ENCODE measurements at places on chromosomes 12 and 14. TPM values are rescaled to one million over a fixed set of nuclear protein-coding genes. Genes with fewer than 3 reads are reported as not detected.

The LRP1-AS gene
- total RNA-seq, result not detected

The OR11H12 gene
- total RNA-seq, result not detected

The NEDD1 gene
- 19.2 TPM for total RNA-seq

DNA sequence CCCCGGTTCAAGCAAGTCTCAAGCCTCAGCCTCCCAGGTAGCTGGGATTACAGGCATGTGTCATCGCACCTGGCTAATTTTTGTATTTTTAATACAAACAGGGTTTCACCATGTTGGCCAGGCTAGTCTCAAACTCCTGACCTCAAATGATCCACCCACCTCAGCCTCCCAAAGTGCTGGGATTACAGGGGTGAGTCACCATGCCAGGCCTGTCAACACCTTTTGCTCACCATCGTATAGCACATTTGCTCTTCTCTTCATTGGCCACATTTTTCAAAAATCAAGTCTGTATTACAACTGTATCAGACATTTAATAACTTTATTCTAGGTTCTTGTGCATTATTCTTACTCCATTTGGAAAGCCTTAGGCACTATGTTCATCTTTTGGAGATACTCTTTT lies 50.3 kb downstream of the BCAT1 start:
- no peak overlapping the region for H3K27ac ChIP-seq
- no peak overlapping the region for H3K4me3 ChIP-seq
- DNase-seq, result no peak

DNA sequence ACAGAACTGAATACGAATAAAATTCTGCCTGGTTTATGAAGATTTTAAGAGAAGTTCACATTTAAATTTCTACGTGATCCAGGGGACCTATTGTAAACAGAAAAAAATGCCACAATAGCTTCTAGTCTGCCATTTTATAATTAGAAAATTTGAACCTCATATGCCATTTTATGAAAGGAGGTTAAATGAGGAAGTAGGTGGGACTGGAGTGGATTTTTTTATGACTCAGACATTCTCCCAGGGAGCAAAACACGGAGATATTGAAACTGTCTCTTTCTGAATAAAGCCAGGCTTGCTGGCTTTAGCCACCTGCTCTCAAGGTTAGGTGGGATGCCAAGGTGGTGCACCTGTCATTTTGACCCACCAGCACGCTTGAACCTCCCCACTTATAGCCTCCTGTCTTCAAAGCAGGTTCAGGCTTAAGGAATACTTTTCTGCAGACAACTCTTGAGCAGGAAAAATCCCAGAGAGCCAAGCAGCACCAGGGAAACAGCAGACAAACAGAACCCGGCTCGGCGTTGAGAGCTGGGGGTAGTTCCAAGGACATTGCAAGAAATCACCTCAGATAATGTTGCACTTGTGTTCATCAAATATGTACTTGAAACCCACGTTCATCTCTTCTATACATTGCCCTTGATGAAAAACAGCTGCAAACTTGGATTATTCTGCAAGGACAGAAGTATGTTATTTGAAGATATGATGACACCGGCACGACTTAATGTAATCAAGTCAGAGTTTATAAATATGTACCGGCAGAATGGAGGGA lies 203.7 kb downstream of the PPM1H start:
- no peak overlapping the region for H3K27ac ChIP-seq
- no peaks in the 10 kb centered on the region for H3K36me3 ChIP-seq
- no peaks in the 10 kb centered on the region for H3K27me3 ChIP-seq
- no peak overlapping the region for H3K4me3 ChIP-seq

DNA sequence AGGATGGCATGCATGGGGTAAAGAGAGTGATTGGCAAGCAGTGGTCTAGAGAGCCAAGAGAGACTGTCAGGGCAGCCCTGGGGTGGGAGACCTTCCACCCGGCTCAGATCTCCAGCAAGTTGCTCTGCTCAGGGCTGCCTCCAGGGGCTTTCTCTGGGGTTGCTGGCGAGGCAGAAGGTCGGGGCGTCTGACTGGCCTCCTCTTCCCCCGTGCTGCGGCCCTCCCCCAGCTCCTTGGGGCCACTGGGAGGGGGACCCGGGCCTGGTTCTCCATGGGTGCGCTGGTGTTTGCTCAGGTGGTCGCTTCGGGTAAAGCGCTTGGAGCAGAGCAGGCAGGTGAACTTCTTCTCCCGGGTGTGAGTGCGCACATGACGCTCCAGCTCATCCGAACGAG lies 6.6 kb upstream of the AAAS start:
- no peak overlapping the region for H3K27ac ChIP-seq
- no peak overlapping the region for H3K4me3 ChIP-seq
- H3K27me3 ChIP-seq, result no peaks in the 10 kb centered on the region
- H3K4me1 ChIP-seq, result peaks cover 8% of the 10 kb centered on the region

DNA sequence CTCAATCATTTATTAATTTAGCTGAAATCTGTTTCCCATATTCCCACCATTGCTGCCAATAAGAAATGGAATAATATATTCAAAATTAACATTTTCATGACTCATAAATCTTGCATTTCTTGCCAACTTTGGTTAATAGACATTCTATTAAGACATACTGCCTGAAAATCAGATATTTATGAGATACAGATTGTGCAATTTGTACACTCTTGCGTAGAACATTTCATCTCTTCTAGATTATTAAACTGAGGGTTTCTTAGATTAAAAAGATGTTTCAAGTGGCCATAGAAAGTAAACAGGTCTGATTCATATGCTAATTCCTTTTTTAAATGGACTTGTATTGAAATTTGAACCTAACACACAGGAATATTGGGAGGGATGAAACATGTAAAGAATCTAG lies 9.1 kb downstream of the LTA4H start:
- no peak overlapping the region for H3K27ac ChIP-seq
- no peak overlapping the region for H3K4me3 ChIP-seq
- peaks cover 62% of the 10 kb centered on the region for H3K36me3 ChIP-seq
- no peaks in the 10 kb centered on the region for H3K4me1 ChIP-seq

DNA sequence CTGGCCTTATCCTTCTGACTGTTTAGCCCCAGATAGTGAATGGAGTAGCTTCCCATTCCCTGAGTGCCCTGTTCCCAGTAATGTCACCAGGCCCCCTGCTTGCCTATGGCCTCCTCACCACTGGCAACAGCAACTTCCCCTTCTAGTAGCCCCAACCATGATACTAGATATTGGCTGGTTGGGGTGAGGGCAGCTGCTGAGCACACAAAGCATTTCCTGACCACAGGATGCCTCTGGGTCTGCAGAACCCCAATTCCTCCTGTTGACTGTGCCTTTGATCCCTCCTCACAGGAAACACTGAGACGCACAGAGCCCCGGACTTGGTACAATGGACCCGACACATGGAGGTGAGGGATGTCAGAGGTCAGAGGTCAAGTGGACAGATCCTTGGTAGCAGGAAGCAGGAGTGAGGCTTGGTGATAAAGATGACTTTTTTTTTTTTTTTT lies 597 bp downstream of the SOAT2 start:
- no peak for DNase-seq
- H3K4me3 ChIP-seq, result no peak overlapping the region
- H3K36me3 ChIP-seq, result no peaks in the 10 kb centered on the region
- peaks cover 46% of the 10 kb centered on the region for H3K4me1 ChIP-seq
- H3K27me3 ChIP-seq, result no peaks in the 10 kb centered on the region

- no peak overlapping the region for H3K4me3 ChIP-seq
- peaks cover 10% of the 10 kb centered on the region for H3K4me1 ChIP-seq
Observed at GRCh38 chr12:112974904-112975303, 3.4 kb upstream of the OAS2 start.

- H3K4me1 ChIP-seq, result no peaks in the 10 kb centered on the region
- peak; percentile 13 for DNase-seq
- H3K27me3 ChIP-seq, result no peaks in the 10 kb centered on the region
- no peak overlapping the region for H3K27ac ChIP-seq
- no peaks in the 10 kb centered on the region for H3K36me3 ChIP-seq
Observed at GRCh38 chr14:24710403-24711112, 76.6 kb upstream of the GZMB start.

GRCh38 chr12:26245175-26245942 lies 50.0 kb downstream of the SSPN start:
- no peak overlapping the region for H3K4me3 ChIP-seq
- H3K4me1 ChIP-seq, result peaks cover 2% of the 10 kb centered on the region
- no peak for DNase-seq
- no peak overlapping the region for H3K27ac ChIP-seq
- H3K27me3 ChIP-seq, result no peaks in the 10 kb centered on the region
